ENCODE measurements at places on chromosomes 3 and 15.

GRCh38 chr3:171833789-171834460 is 9.2 kb upstream of the TMEM212 start:
- DNase-seq, result no peak

DNA sequence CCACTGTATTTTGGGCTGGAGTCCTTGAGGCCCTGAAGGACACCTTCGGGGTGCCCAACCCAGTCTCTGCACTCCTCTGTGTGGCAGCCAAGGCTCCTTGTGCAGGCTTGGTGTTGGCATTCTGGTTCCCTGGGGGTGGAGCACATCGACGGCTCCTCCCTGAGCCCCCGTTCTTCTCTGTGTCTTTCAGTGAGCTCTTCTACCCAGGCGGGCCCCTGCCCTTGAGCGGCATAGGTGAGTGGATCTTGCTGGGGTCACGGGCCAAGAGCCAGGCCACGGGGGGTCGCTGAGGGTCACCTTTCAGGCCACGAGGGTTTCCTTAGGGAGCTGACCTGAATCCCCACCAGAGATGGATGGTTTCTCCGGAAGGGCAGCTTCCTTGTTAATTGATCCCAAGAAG is 234.8 kb downstream of the SNRPN start:
- DNase-seq, result no peak

- DNase-seq, result no peak
These were observed 69.3 kb upstream of the RGMA start for GRCh38 chr15:93158097-93158900.

GRCh38 chr3:108159105-108159504 is 63.1 kb downstream of the IFT57 start:
- no peak for DNase-seq

DNA sequence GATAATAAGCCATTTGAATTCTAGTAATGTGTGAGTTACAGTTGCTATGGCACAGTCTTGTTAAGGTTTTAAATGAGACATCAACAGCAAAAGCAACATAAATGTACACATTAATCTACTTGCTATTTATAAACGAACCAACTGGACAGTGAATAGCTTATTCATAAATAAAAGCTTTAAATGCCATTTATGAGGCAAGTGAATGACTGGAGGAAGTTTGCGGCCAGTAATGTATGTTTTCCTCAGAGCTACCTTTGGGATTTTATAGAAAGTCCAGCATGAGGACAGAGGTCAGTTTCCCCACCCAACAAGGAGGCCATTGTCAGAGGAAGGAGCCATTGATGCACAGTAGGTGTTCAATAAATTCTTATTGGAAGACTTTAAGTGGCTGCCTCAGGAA is 48.0 kb upstream of the PXYLP1 start:
- DNase-seq, result no peak

- peak; percentile 26 for DNase-seq
These were observed 1002.4 kb upstream of the CADM2 start for GRCh38 chr3:83956431-83956830.

- DNase-seq, result no peak
These were observed 3.7 kb downstream of the SSR3 start for GRCh38 chr3:156551261-156551660.

GRCh38 chr3:100019719-100020118 is 94.6 kb downstream of the FILIP1L start:
- DNase-seq, result no peak

- DNase-seq, result no peak
These were observed 47.0 kb downstream of the DHX30 start for GRCh38 chr3:47849699-47850563.

DNA sequence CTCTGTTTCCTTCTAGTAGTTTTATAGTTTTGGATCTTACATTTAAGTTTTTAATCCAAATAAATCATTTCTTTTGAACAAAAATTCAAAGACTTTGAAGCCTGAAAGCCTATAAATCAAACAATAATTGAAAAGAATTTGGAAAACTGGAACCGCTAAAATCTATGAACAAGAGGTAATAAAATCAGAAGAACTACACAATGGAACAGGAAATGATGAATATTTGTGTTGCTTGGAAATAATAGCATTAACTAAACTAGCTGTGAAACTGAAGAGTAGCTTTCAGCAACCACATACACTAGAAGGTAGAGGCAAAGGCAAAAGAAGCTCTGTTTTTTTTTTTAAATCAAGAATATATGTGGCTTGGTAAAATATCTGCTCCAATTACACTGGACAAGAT is 147.9 kb upstream of the ABI3BP start:
- DNase-seq, result no peak

DNA sequence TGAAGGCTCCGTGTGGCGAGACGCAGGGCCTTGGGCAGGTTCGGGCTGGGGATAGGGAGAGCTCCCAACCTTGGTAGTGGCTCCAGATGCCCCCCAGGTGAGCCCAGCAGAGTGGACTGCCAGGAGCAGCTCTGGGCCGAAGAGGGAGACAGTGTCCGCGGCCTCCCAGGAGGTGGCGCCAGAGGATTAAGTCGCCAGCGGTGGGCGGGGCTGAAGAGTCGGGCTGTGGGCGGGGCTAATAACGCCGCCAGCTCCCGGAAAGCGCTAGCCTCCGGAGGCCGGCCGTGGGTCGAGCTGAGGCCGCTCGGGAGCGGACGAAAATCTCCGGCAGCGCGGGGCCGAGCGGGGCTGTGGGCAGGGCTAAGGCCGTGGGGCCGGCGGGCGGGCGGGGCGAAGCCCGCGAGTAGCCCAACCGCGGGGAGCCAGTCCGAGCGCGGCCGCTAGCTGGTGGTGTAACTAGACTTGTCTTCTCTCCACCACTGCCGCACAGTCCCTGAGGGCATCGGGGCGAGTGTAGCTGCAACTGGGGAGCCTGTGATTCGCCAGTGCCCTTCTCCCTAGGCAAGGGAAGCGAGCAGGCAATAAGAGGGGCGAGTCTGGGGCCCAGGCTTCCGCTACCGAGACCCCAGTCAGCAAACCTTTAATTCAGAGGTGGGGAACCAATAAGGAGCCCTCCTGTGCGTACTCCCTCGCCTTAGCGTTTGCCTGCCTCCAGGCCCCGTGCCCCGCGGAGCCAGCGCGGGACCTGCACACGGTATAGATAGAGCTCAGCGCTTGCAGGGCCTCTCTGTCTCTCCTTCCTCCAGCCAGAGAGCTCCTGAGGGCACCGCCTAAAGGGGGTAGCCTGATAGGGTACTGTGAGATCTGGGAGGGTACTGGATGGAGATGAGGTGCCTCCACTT is 14.4 kb upstream of the BSN start:
- DNase-seq, result peak; percentile 93

DNA sequence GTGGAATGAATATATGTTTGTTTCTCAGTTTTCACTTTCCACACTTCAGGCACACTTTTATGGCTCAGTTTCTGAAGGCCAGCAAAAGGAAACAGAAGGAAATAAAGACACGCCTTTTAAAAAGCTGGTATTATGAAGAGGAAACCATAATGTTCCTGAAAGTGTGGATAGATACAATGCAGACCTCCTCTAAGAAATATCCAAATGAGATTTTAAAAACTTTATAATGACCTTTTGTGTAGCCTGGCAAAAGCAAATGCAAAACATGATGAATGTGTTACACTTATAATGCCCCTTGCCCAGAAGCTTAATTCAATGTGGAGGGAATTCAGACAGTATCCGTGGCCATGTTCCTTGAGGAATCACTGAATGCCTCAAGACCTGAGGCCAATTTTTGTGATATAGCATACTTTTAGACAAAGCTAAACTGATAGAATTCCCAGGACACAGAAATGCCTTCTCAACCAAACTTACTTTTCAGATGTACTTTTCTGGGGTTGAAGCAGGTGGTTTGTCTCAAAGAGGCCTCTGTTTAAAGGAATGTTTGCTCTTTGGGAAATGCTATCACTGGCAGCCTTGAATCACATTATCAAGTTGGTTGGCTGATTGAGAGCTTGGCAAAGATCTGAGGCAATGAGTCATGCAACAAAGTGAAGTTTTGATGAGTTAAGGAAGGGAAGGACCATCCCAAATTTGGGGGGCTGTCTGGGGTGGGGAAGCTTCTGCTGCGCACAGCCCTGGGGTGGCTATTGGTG is 77.1 kb upstream of the CACNA2D3 start:
- no peak for DNase-seq

DNA sequence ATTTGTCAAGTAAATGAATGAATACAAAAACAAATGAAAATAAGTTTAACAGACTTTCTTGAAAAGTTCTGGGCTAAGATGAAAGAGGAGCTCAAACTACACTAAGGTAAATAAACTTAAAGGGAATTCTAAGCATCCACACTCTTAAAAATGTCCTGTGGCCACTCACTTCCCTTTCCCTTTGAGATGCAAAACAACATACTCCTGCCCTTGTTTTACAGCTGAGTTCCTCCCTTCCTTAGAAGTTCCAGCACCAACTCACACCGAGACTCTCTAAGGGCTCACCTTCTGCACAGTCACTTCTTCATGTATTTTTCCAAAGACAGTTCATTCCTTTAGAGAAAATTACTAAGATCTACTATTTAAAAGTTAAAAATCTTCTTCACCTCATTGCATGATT is 123.3 kb upstream of the CMC1 start:
- DNase-seq, result no peak

DNA sequence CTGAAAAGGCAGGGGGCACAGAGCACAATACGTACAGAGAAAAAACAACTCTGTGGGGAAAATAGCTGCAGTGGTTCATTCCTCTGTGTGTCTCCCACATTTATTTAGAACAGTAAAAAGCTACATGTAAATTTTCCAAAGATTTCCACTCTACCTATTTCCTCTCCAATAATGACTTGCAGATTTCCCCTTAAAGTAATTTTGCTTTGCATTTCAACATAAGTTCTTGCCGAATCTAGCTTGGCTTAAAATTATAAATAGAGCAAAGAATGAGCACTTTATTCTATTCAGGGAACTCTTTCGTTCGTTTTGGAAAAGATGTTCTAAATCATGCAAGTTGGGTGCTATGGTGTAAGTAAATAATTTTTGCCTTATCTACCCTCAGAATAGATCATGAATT is 58.2 kb upstream of the NR2E3 start:
- peak; percentile 41 for DNase-seq

DNA sequence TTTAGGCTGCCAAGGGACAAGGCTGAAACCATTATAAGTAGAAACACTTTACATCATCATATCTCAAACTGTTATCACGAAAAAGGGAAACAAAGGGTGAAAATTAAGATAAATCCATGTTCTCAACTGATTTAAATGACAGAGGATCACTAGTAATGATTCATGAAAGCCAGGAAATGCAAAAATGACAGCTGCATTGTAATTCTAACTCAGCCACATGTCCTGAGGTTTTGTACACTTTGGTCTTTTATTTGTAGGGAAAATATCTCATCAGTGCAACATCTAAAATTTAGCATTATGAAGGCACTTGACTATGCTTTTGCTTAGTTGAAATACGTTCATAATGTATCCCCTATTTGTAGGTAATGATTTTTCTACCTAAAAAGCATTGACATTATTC is 379.7 kb downstream of the TIGIT start:
- no peak for DNase-seq

DNA sequence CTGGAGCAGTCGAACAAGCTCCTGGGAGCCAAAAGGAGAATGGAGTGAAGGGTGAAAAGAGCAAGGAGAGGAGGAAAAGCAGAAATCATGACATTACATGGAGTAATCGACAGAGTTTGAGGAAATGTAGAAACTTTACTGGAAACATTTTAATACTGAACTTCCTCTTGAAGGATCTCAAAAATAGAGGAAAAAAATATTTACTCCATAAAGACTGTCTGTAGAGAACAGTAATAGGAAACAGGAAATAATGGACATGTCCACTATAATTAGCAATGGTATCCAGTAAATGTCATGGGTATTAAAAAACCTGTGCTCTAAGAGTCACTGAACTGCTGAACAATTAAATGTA is 53.0 kb downstream of the TBC1D2B start:
- no peak for DNase-seq

- DNase-seq, result no peak
These were observed 10.7 kb upstream of the SLC15A2 start for GRCh38 chr3:121883507-121883906.

- no peak for DNase-seq
These were observed 49.7 kb downstream of the LRTM1 start for GRCh38 chr3:54878145-54878544.

- no peak for DNase-seq
These were observed 19.6 kb downstream of the ATG7 start for GRCh38 chr3:11291808-11292207.

GRCh38 chr15:40330368-40330836 is 6.9 kb downstream of the INAFM2 start:
- no peak for DNase-seq

GRCh38 chr15:71892335-71892734 is 82.0 kb downstream of the NR2E3 start:
- no peak for DNase-seq

DNA sequence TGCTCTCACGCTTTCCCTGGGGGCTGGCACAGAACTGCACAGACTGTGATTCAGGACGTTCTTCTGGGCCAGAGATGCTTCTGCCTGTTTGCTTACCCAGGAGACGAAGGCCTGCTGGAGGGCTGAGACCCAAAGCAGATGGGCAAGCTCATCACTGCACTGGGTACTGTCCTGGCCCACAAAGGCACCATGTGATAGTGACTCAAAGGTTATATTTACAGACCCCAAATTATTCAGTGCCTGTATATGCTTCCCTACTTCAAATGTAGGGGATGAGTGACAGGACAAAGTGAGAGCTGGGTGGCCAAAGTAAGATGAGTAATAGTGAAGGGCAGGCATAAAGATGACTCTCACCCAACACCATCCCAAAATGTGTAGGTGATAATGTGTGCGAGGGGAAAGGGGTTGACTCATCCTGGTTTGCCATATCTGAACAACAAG is 127.4 kb downstream of the WDR76 start:
- DNase-seq, result no peak
